ENCODE measurements at places on chromosomes 16 and 17. TPM values are rescaled to one million over a fixed set of nuclear protein-coding genes. Genes with fewer than 3 reads are reported as not detected.

GRCh38 chr17:81481815-81482505 is 30.6 kb downstream of the ACTG1 start:
- peaks cover 37% of the 10 kb centered on the region for H3K27me3 ChIP-seq
- H3K36me3 ChIP-seq = no peaks in the 10 kb centered on the region
- no peak overlapping the region for H3K27ac ChIP-seq
- H3K4me3 ChIP-seq = peak overlapping the region; percentile 24
- DNase-seq = no peak

GRCh38 chr16:67282447-67282805 is 3.1 kb downstream of the PLEKHG4 start:
- H3K27me3 ChIP-seq = no peaks in the 10 kb centered on the region
- H3K4me1 ChIP-seq = peaks cover 12% of the 10 kb centered on the region
- no peak for DNase-seq
- H3K4me3 ChIP-seq = no peak overlapping the region

The DNAJA2 gene
- total RNA-seq = 61.2 TPM

GRCh38 chr16:70656712-70657263 is 10.4 kb downstream of the IL34 start:
- H3K36me3 ChIP-seq = no peaks in the 10 kb centered on the region
- peaks cover 8% of the 10 kb centered on the region for H3K4me1 ChIP-seq
- H3K27me3 ChIP-seq = peaks cover 3% of the 10 kb centered on the region
- no peak overlapping the region for H3K27ac ChIP-seq
- H3K4me3 ChIP-seq = no peak overlapping the region
- no peak for DNase-seq

The CA5A gene
- not detected for total RNA-seq

DNA sequence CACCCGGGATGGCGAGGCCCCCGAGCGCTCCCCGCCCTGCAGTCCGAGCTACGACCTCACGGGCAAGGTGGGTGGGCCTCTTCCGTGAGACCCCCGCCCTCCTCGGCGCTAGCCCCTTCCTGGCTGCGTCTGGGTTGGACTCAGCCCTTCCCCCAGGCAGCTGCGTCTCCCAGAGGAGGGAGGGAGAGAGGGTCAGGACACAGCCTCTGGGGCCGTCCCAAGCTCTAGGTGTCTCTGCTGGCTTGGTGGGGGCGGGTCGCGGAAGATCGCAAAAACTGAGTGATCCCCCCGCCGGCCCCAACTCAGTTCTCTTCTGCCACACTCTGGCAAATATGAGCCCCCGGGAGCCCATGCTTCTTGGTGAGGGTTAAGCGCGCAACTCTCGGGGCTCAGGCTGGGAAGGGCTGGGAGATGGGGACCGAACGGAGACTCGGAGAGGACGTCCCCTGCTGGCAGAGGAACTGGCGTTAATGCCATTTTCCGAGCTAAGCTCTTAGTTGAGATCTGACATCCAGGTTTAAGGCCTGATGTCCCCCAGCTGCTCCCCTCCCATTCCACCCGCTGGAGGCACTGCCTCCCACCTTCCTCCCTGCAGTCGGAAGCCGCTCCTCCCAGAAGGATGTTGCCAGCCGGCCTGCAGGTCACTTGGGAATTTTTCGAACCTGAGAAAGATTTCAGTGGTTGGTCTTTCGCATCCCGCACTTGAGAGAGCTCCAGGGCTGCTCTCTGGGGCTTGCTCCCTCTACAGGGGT is 419 bp downstream of the RAB37 start:
- peaks cover 10% of the 10 kb centered on the region for H3K36me3 ChIP-seq
- peak overlapping the region; percentile 87 for H3K4me3 ChIP-seq
- H3K4me1 ChIP-seq = peaks cover 61% of the 10 kb centered on the region
- H3K27me3 ChIP-seq = peaks cover 5% of the 10 kb centered on the region

The CLEC3A gene
- not detected for total RNA-seq

- peak overlapping the region; percentile 82 for H3K27ac ChIP-seq
- H3K4me3 ChIP-seq = no peak overlapping the region
- peaks cover 34% of the 10 kb centered on the region for H3K36me3 ChIP-seq
Measured at GRCh38 chr17:78789663-78790181, 7.6 kb upstream of the CYTH1 start.

DNA sequence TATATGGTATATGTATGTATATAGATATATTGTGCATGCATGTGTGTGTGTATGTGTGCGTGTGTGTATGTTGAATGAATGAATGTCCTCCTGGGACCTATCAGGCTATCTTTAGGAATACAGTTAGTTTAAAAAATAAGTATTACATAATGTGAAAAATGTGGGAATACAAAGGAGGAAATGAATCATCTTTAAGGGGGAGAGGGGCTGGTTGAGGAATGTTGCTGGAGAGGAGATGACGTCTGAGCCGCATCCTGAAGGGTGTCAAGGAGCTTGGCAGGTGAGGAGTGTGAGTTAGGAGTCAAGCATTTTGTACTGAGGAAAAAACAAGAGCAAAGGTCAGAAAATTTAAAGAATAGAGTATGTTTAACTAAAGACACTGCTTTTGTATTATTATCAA is 62.4 kb upstream of the NLK start:
- H3K4me3 ChIP-seq = no peak overlapping the region
- no peak overlapping the region for H3K27ac ChIP-seq
- no peak for DNase-seq

GRCh38 chr16:4982056-4982867 is 24.1 kb downstream of the SEC14L5 start:
- no peaks in the 10 kb centered on the region for H3K36me3 ChIP-seq
- H3K4me1 ChIP-seq = no peaks in the 10 kb centered on the region
- H3K27me3 ChIP-seq = peaks cover 15% of the 10 kb centered on the region
- no peak overlapping the region for H3K27ac ChIP-seq
- DNase-seq = no peak

- peaks cover 44% of the 10 kb centered on the region for H3K36me3 ChIP-seq
- no peaks in the 10 kb centered on the region for H3K27me3 ChIP-seq
- H3K27ac ChIP-seq = peak overlapping the region; percentile 43
- H3K4me3 ChIP-seq = no peak overlapping the region
- peaks cover 69% of the 10 kb centered on the region for H3K4me1 ChIP-seq
Measured at GRCh38 chr17:14121952-14122351, 52.6 kb downstream of the COX10 start.

DNA sequence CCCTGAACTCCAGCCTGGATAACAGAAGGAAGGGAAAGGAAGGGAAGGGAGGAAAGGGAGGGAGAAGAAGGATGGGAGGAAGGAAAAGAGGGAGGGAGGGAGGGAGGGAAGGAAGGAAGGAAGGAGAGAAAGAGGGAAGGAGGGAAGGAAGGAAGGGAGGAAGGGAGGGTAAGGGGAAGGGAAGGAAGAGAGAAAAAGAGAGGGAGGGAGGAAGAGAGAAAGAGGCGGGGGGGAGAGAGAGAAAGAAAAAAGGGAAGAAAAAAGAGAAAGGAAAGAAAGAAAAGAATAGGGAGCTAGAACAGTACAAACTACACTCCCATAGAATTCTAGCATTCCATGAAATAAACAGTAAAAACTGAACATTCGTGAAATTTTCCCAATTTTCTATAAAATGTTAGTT is 23.1 kb upstream of the TRIM37 start:
- H3K27ac ChIP-seq = no peak overlapping the region
- H3K27me3 ChIP-seq = no peaks in the 10 kb centered on the region
- H3K4me3 ChIP-seq = no peak overlapping the region
- peaks cover 29% of the 10 kb centered on the region for H3K36me3 ChIP-seq
- peaks cover 8% of the 10 kb centered on the region for H3K4me1 ChIP-seq

DNA sequence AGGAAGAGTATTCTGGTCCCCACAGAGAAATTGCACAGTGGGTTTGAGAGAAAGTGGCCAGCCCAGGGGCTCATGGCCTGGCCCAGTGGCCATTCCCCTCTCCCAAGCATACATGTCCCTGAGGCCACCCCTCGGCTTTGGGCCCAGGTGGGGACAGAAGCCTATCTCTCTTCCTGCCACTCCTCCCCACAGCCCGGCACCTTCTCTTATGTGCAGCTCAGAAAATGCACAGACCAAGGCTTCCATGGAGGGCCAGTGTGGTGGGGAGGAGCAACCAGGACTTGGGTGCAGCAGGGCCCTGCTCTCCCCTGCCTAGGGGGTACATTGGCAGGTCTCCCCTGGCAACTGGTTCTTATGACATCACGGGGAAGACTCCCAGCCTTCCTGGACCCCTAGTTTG is at the start of gene C16orf90:
Gene C16orf90 (minus strand): TSS at position 314 of the 400 bp plus-strand sequence. CDS start 68 bp downstream, at position 246.
- no peak within 1 kb of the TSS for H3K4me3 ChIP-seq
- H3K4me1 ChIP-seq = peaks cover 7% of the 10 kb centered on the region
- H3K36me3 ChIP-seq = no peaks in the 10 kb centered on the region
- H3K27me3 ChIP-seq = peaks cover 3% of the 10 kb centered on the region
- H3K27ac ChIP-seq = no peak within 1 kb of the TSS

GRCh38 chr17:46841561-46842379 is 9.6 kb upstream of the WNT9B start:
- no peak overlapping the region for H3K4me3 ChIP-seq
- no peak overlapping the region for H3K27ac ChIP-seq
- no peak for DNase-seq

DNA sequence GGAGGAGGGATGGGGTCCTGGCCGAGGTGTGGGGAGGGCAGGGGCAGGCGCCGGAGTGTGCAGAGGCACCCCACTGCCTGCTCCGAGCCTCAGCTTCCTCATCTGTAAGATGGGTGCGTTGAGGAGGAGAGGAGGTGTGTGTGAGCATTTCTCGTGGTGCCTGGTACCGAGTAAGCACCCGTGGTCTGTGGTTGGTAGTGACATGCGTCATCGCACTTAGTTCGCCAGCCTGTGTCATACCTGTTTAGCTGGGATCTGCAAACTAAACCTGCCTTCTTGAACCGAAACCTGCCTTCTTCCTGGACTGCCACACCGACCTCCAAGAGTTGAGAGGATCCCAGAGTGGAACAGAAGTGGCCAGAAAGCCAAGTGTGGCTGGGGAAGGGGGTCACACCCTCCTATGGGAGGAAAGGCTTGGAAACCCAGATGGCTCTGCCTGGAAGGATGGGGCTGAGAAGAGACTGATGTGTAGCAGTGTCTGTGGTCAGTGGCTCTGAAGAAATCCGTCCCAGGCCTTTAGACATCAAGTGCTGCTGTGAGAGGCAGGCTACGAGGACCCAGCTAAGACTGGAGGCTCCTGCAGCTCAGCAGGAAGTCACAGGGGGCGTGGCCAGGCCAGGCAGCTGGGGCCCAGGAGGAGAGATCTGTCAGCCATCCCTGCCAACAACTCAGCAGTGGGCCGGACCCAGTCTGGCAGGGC is 162.6 kb upstream of the PLCG2 start:
- peaks cover 13% of the 10 kb centered on the region for H3K36me3 ChIP-seq
- H3K27ac ChIP-seq = no peak overlapping the region
- H3K4me3 ChIP-seq = peak overlapping the region; percentile 33
- DNase-seq = peak; percentile 88
- H3K27me3 ChIP-seq = no peaks in the 10 kb centered on the region
- H3K4me1 ChIP-seq = peaks cover 22% of the 10 kb centered on the region

The CCL13 gene
- total RNA-seq = not detected

The OR1F1 gene
- not detected for total RNA-seq

The NLRC5 gene
- 263 TPM for total RNA-seq

GRCh38 chr17:35132816-35133550 is 9.1 kb downstream of the NLE1 start:
- no peak overlapping the region for H3K27ac ChIP-seq
- no peaks in the 10 kb centered on the region for H3K4me1 ChIP-seq
- no peak for DNase-seq
- H3K27me3 ChIP-seq = no peaks in the 10 kb centered on the region
- H3K36me3 ChIP-seq = peaks cover 43% of the 10 kb centered on the region

- H3K4me3 ChIP-seq = peak within 1 kb of the TSS; percentile 81
- H3K4me1 ChIP-seq = peaks cover 31% of the 10 kb centered on the region
- H3K36me3 ChIP-seq = peaks cover 54% of the 10 kb centered on the region
- H3K27ac ChIP-seq = peak within 1 kb of the TSS; percentile 82
- peak; percentile 80 for DNase-seq
Measured at GRCh38 chr17:43211480-43212402, at the start of gene TMEM106A. Gene TMEM106A, plus strand, starts transcription at chr17:43211875. Its CDS starts 1,167 bp downstream, at chr17:43213042.

The TBC1D3B gene
- 9.5 TPM for total RNA-seq

- no peak overlapping the region for H3K4me3 ChIP-seq
- H3K4me1 ChIP-seq = no peaks in the 10 kb centered on the region
- DNase-seq = no peak
- no peaks in the 10 kb centered on the region for H3K36me3 ChIP-seq
- no peak overlapping the region for H3K27ac ChIP-seq
Measured at GRCh38 chr16:85090181-85090580, 22.1 kb downstream of the CIBAR2 start.
